ENCODE measurements at places on chromosomes 12 and 14.

DNA sequence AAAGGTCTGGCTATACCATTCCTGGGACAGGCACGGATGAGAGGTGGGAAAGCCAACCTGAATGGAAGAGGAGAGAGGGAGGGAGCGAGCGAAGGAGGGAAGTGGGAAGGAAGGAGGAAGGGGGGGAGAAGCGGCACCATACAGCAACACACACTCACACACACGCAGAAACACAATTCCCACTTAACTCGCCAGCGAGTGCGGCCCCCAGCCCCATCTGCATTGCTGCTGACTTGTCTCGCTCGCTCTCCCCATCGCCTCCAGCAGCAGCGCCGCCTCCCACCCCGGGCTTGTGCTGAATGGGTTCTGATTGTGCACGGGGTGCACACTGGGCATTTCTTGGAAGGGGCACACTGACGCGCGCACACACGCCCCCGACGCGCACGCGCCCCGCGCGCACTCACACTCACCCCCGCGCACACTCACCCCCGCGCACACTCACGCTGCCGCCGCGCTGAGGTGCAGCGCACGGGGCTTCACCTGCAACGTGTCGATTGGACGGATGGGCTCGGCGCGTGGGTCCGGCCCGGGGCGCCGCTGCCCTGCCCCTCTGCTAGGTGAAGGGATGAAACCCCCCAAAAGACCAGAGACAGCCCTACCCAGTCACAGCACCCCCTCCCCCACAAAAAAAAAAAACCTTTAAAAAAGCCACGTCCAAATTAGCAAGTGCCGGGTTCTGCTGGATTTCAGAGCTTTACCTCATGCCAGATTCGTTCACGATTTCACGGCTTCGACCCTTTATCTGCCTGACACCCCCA is 685 bp downstream of the GRIN2B start:
- DNase-seq: no peak

GRCh38 chr14:95044463-95045105 is 112.7 kb downstream of the DICER1 start:
- no peak for DNase-seq

DNA sequence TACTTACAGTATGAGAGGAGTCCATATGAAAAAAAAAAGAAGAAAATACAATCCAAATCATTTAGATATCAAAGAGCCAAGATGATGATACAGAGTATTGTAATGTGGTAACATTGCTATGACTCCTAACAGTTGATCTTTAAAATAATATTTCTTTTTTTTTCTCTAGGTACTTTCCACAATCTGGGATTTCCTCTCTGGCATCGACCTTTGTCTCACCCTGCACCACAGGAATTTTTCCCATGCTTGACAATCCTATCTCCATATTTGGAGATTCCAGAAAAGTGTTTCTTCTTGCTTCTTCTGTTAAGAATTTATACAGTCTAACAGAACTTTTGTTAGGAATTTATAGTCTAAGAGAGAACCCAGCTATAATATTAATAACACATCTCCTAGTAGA is 184.4 kb downstream of the ITPR2 start:
- DNase-seq: no peak

DNA sequence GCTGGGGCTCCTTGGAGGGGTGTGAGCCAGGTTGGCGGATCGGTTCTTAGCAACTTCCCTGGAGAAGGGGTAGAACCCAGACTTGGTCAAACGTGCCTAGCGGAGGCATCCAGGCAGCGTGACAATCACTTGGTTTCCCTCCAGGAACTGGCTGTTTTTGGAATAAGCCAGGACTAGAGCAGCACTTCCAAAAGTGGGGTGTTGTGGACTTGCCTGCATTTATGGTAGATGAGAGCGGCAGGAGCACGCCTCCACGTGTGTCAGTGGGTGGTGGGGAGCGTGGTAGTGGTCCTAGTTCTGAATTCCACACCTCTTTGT is 2.8 kb downstream of the PRMT8 start:
- DNase-seq: no peak

DNA sequence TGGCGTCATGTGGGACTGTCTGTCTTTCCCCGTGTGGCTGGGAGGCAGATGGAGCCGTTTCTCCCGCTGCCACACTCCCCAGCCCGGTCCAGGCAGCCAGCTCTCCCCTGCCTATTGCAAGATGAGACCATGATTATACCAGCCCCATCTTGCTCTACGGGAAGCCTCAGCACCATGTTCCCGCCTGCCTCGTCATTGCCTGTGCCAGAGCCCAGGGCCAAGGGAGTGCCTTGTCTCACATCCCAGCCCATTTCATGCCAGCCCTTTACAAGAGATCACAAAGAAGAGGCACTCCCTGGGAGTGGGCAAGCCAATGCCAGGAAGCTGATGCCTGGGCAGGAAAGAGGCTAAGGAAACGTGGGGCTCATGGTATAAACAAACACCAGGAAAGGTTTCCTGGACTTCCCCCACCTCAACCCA is 23.9 kb downstream of the GPR68 start:
- no peak for DNase-seq

DNA sequence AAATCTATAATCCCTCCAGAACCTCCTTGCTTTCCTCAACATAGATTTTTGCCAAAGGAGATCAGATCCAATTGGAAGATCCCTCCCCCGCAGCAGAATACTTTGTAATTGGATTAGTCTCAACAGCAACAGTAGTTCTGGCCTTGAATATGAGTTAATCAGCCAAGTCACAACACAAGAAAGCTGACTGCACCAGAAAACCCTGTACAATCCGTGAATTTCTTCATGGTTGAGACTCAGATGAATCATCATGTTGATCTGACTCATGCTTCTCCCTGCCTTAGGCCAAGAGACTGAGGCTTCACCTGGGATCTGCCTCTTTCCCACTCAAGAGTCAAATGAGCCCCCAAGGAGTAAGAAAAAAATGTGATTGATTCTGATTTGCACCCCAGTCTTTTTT is 3.0 kb upstream of the METTL17 start:
- no peak for DNase-seq

DNA sequence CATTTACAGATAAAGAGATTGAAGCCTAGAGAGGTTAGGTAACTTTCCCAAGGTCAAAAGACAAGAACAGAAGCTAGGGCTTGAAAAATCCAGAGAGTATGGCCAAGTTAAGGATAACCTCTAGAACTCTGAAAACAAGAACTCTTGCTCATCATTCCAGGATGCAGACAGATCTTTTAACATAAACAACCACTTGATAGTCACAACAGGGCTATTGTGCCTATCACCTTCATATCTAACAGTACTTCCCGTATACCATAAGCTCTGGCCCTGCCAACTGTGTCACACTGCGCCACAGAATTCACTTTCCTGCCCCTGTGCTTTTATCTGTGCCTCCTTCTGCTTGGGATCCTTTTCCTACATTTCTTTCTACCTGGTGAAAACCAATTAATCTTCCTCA is 18.2 kb downstream of the ERP29 start:
- DNase-seq: no peak

GRCh38 chr14:102580550-102581110 is 11.8 kb upstream of the RCOR1 start:
- DNase-seq: no peak

- DNase-seq: no peak
These were observed 133.2 kb downstream of the SLC35F4 start for GRCh38 chr14:57732463-57733285.

- no peak for DNase-seq
These were observed 771 bp downstream of the OTX2 start for GRCh38 chr14:56809270-56810146.

DNA sequence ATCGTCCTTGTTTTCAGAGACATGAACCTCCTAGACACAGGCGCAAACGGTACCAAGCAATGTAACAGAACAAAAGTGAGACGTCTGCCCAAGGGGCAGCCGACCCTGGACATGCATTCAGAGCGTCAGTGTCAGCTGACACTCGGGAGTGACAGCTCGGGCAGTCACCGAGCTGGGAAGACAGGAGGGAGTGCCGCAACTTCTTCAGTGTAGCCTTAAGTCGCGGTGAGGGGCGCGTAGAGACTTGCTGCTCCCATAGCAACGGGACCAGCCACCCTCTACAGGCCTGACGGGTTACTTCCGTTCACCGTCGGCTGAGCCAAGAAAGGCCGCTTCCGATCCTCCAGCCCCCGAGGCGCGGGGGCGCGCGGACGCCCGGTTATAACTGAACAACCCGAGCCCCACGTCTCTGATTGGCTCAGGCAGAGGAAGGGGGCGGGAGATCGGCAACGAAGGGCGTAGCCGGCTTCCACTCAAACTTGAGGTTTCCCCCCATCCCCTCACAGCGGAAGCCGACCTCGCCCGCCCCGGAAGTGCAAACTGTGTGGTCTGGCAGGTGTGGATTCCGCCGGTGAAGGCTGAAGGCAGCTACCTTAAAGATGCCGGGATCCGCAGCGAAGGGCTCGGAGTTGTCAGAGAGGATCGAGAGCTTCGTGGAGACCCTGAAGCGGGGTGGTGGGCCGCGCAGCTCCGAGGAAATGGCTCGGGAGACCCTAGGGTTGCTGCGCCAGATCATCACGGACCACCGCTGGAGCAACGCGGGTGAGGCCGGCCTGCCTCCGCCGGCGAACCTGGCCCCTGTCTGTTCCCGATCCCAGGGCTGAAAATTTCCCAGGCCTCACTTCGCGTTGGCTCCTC is at the start of gene EIF2B2:
EIF2B2 (plus strand) TSS at position 530 of the 858 bp plus-strand sequence; CDS start at position 600, 70 bp downstream.
- peak; percentile 98 for DNase-seq

- DNase-seq: no peak
These were observed 206.9 kb upstream of the AMIGO2 start for GRCh38 chr12:47286676-47287075.

DNA sequence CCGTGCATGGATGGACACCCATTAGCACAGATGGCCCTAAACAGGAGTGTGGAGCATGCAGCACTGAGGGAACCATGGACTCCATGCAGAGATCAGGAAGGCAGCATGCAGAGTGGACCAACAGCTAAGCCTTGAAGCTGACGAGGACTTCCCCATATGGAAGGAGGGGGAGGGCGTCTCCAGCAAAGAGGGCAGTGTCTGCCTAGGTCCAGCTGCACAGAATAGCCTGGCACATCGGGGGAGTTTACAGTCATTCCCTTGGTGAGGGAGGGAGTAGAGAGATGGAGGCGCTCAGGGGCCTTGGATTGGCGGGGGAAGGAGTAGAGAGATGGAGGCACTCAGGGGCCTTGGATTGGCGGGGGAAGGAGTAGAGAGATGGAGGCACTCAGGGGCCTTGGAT is 64.5 kb downstream of the ANKRD9 start:
- no peak for DNase-seq

GRCh38 chr12:40331886-40332285 is 107.1 kb downstream of the LRRK2 start:
- DNase-seq: no peak

- no peak for DNase-seq
These were observed 41.8 kb downstream of the ARF6 start for GRCh38 chr14:49934646-49935045.

GRCh38 chr12:6122201-6122600 is 2.3 kb downstream of the VWF start:
- no peak for DNase-seq

DNA sequence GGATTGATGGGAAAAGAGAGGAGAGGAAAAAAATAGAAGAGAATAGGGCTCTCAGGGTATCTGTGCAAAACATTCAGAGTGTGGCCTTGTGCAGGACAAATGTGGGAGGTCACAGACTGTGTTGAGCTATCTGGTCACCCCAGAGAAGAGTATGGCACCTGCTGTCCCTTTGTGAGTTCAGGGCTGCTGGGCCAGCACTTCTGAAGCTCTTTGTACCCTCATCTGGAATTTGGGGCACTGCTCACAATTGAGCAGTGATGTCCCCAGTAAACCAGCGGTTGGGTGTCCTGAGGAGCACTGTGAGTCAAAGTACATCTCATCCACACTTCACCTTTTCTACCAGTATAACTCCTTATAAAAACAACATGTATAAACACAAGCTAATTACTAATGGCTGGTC is 2.6 kb upstream of the KRT81 start:
- DNase-seq: no peak

DNA sequence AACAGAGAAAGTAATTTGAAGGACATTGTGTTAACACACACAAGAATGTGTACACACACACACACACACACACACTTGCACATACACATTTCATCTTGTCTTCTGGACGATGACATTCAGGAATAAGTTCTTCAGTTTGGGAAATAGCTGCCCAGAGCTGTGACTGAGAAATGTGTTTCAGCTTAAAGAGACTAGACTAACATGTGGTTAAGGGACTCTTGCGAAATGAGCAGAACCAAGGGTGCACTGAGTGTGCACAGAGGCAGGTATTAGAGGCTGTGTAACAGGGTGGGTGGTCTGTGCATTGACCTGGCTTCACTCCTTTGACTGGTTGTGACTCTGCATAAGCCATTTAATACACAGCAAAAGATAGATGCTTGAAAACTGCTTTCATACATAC is 29.4 kb upstream of the KCNA5 start:
- DNase-seq: no peak

DNA sequence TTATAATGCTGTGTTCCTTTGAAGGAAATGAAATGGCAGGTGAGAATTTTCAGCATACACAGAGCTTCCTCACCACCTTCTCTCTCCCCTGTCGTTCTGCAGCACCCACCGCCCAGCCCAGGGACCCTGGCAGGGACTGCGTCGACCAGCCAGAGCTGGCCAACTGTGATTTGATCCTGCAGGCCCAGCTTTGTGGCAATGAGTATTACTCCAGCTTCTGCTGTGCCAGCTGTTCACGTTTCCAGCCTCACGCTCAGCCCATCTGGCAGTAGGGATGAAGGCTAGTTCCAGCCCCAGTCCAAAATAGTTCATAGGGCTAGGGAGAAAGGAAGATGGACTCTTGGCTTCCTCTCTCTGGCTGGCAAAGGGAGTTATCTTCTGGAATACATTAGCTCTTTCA is 35.1 kb downstream of the PAPLN start:
- no peak for DNase-seq

- DNase-seq: no peak
These were observed 260.8 kb downstream of the RASSF9 start for GRCh38 chr12:85575120-85576096.

Data from stimulated activated CD8-positive, alpha-beta memory T cell treated with anti-CD3 and anti-CD28 coated beads, Interleukin-15, amount 100 ng/mL, for 1 hour (primary cell).